ENCODE measurements at places on chromosomes 16 and 17.

DNA sequence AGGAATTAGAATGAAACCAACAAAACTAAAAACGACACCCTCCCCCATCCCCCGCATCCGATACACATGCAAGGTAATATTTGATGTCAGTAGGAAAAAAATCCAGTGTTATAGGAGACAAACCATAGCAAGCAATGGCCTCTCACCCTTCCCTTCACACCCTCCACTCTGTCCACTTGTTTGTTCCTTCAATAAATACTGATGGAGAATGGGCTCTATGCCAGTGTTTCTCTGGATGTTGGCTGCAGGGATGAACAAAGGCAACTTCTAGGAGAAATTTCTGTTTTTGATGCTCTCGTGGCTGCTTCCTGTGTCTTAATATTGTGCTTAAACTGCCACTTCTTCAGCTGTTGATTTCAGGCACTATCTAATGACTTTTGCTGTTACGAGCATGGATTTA, 98.8 kb downstream of the WWOX start:
- DNase-seq: no peak

- no peak for DNase-seq
Measured at GRCh38 chr16:77299395-77299794, 100.2 kb downstream of the SYCE1L start.

- no peak for DNase-seq
Measured at GRCh38 chr17:51238255-51238887, 21.5 kb downstream of the MBTD1 start.

DNA sequence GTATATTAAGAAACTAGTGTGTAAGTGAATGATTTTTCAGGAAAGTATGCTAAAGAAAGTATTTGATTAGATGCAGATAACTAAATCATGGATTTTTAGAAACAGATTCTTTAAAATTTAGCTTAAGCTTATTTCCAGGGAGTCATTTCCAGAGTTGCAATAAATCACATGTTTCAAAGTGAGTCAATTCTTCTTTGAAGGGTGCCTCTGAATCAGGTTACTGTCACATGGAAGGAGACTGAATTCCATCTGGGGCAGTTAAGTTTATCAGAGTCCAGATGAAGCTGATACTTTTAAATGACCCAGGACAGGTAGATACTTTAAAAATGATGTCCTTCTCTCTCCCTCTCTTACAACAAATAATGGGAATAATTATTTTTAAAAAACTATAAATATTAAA, 5.0 kb downstream of the MFSD11 start:
- no peak for DNase-seq
